ENCODE measurements at places on chromosomes 6 and 20.

GRCh38 chr6:37788259-37788658 lies 31.3 kb upstream of the ZFAND3 start:
- no peak for DNase-seq

DNA sequence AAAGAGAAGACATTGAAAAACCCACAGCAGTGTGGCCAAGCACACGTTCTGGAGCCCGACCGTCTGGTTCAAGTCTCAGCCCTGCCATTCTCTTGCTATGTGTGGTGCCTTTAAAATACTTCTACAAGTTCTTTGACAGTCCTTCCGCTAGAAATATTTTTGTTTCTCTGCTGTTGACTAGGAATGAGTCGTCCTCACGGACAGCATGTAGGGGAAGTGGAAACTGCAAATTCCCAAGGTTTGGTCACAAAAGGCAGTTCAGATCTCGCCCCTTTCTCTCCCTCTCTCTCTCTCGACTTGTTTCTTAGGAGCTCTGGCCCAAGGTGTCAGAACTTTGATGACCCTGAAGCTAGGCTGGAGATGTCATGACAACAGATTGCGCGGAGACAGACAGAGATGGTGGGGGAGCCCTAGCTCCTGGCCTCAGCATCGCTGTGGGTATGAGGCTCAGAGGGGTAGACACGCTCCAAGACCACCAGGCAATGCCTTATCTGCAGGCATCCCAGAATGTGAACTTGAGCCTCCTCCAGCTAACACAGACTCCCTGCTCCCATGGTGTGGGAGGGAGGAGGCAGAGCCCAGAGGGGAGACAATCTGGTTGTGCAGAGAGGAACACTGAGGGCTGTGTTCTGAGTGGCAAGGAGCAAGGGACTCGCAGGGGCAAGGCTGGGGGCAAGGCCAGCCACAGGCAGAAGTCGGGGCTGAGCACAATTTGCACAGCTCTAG lies 368.9 kb upstream of the SULF2 start:
- no peak for DNase-seq

GRCh38 chr20:31667315-31668285 lies 29.9 kb downstream of the COX4I2 start:
- no peak for DNase-seq

- no peak for DNase-seq
These were observed 2.6 kb upstream of the TBX18 start for GRCh38 chr6:84766799-84767525.

GRCh38 chr6:58198301-58198700 lies 880.9 kb downstream of the PRIM2 start:
- DNase-seq, result no peak

GRCh38 chr6:26398555-26398954 lies 3.5 kb upstream of the BTN3A1 start:
- DNase-seq, result no peak

DNA sequence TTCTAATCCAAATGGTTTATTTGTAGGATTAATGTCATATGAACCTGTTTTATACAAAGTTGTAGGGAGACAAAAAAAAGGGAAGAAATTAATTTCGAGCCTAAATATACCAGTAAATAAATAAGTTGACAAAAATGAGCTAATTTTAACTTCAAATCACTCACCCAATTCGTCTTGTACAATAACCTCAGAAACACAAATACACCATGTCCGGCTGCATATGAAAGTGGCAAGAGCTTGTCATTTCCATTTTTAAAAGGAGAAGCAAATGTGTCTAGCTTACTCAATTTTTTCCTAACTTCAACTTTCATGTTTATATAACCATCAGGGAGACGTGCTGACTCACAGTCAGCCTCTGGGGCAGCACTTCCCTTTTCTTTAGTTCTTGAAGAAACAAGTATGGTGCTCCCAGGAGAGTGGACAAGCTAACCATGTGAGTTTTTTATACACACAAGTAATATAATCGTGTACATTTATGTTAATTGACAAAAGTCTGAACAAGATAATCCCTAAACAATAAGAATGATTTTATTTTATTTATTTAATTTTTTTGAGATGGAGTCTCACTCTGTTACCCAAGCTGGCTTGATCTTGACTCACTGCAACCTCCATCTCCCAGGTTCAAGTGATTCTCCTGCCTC lies 55.5 kb upstream of the SGK1 start:
- peak; percentile 39 for DNase-seq

DNA sequence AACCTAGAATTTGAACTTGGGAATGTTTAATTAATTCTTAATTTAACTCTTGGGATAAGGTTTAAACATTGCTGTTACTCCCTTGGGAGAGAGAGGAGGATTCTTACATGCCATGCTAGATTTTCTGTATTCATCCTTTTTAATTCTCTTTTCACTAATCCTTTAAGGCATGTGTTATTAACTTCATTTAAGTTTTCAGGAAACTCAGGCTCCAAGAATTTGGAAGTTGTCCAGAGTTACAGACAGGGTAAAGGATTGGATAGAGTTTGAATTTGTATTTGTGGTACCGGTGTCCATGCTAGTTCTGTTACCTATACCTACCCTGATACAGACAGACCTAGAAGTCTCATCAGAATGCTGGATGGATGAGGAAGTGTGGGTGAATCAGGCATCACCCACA lies 23.7 kb downstream of the DOK5 start:
- no peak for DNase-seq

DNA sequence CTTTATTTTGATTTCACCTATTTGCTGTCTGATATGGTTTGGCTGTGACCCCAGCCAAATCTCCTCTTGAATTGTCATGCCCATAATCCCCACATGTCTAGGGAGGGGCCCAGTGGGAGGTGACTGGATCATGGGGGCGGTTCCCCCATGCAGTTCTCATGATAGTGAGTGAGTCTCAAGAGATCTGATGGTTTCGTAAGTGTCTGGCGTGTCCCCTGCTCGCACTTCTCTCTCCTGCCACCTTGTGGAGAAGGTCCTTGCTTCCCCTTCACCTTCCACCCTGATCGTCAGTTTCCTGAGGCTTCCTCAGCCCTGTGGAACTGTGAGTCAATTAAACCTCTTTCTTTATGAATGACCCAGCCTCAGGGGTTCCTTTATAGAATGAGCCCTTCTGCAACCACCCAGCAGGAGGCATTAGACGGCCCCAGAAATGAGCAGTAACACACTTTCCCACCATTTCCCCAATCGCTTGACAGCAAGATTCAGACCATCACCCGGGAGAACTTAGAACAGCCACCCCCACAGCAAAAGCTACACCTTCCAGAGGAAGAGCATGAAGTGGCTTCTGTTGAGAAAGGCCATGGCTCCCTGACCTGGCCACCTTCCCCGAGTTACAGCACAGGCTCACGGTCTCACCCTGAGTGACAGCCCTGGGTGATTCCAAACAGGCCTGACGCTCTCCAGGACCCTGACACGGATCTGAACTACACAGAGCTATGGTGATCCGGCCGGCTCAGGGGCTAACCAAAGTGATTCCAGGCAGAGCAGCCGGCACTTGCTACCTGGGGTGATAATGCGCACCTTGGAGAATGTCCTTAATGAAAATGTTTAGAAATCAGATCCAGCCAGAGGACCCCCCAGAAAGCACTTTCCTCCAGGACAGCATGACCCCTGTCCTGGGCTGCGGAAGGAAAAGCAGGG lies 131.2 kb upstream of the CDH4 start:
- peak; percentile 37 for DNase-seq

DNA sequence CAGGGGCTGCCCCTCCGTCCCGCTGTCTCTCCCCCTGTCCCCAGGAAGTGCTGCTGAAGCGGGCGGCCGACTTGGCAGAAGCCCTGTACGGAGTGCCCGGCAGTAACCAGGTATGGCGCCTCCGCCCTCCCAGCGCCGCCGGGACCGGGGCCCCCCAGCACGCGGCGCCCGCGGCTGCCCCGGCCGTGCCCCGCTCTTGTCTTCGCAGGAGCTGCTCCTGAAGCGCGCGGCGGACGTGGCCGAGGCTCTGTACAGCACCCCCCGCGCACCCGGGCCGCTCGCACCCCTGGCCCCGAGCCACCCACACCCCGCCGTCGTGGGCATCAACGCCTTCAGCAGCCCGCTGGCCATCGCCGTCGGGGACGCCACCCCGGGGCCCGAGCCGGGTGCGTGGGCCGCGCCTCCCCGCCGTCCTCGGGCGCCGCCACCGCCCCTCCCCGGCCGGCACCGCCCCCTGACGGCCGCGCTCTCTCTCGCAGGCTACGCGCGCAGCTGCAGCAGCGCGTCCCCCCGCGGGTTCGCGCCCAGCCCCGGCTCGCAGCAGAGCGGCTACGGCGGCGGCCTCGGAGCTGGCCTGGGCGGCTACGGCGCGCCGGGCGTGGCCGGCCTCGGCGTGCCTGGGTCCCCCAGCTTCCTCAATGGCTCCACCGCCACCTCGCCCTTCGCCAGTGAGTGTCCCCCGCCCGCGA lies 48.4 kb downstream of the CPXM1 start:
- DNase-seq, result no peak

GRCh38 chr6:112233847-112234246 lies 20.5 kb downstream of the LAMA4 start:
- DNase-seq, result no peak

GRCh38 chr20:14896569-14896968 lies 559.2 kb upstream of the FLRT3 start:
- no peak for DNase-seq

DNA sequence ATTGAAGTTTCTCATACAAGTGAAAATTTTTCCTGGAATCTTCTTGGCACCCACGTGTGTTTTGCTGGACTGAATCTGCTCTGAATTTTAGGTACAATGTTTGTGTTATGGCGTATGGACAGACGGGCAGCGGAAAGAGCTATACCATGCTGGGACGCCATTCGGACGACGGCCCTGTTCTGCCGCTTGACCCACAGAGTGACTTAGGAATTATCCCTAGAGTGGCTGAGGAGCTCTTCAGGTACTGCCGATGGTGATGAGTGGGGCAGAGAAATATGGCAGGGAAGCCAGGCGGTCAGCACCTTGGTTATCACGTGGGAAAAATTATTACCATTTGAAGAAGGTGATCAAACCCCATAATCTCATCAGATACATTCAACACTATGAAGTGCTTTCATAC lies 36.3 kb downstream of the KIF25 start:
- DNase-seq, result no peak

- no peak for DNase-seq
These were observed 12.2 kb upstream of the C6orf132 start for GRCh38 chr6:42154461-42155209.

GRCh38 chr6:129236001-129236517 lies 353.1 kb downstream of the LAMA2 start:
- no peak for DNase-seq

GRCh38 chr6:116087437-116088027 lies 13.1 kb upstream of the NT5DC1 start:
- no peak for DNase-seq

GRCh38 chr6:154901876-154902552 lies 93.1 kb upstream of the TIAM2 start:
- DNase-seq, result no peak

DNA sequence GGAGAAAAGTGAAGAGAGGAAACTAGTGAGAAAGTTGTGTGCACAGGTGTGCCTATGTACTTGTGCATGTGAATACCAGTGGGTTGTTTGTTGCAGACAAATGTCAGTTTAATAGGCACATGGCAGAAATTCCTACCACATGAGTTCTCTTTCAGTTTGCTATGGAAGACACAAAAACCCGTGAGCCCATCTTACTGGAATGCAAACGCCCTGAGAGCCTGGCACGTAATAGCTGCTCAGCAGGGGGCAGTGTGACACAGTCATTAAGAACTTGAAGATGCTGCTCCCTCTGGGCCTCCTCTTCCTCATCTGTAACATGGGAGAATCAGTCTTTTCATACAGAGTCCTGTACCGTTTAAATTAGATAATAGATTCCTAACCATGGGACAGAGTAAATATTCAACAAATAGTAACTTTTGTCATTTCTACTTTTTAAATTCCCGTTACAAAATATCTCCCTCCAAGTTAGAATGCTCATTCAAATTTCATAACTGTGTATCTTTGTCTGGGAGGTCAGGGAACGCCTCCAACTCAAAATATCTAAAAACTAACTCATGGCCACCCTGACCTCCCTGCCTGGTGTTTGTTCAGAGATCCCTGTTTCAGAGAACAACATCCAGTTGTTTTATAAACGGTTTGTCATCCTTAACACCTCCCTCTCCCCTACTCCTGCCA lies 802.9 kb downstream of the MAFB start:
- no peak for DNase-seq

- DNase-seq, result no peak
These were observed 413.4 kb upstream of the SOX4 start for GRCh38 chr6:21180155-21180554.

- no peak for DNase-seq
These were observed 144.6 kb downstream of the ARHGAP18 start for GRCh38 chr6:129565366-129565765.

DNA sequence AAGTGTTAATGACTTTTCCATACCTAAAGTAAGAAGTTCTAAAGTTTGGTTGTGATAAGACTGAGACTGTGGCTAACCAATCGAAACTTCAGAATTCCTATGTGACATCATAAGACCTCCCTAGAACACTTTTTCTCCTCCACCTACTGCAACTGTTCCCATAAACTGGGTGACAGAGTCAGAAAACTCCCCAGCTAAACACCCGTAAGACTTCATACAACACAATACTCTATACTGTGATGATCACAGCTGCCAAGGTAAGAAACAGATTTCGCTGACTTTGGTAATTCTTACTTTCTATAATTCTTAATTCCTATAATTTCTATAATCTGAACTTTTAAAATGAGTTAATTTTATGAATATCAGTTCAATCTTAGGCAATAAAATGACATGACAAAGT lies at the start of gene PLN:
TSS of gene PLN (plus strand) at position 161 of the 400 bp plus-strand sequence. CDS start 10,626 bp downstream, outside the sequence.
- DNase-seq, result no peak

GRCh38 chr6:7590918-7591302 lies 912 bp downstream of the SNRNP48 start:
- peak; percentile 1 for DNase-seq

GRCh38 chr6:34120953-34121675 lies 24.8 kb downstream of the GRM4 start:
- DNase-seq, result no peak

GRCh38 chr6:167398214-167399050 lies 73.5 kb downstream of the TTLL2 start:
- no peak for DNase-seq

GRCh38 chr20:59469267-59470252 lies 134.8 kb upstream of the PHACTR3 start:
- DNase-seq, result no peak

DNA sequence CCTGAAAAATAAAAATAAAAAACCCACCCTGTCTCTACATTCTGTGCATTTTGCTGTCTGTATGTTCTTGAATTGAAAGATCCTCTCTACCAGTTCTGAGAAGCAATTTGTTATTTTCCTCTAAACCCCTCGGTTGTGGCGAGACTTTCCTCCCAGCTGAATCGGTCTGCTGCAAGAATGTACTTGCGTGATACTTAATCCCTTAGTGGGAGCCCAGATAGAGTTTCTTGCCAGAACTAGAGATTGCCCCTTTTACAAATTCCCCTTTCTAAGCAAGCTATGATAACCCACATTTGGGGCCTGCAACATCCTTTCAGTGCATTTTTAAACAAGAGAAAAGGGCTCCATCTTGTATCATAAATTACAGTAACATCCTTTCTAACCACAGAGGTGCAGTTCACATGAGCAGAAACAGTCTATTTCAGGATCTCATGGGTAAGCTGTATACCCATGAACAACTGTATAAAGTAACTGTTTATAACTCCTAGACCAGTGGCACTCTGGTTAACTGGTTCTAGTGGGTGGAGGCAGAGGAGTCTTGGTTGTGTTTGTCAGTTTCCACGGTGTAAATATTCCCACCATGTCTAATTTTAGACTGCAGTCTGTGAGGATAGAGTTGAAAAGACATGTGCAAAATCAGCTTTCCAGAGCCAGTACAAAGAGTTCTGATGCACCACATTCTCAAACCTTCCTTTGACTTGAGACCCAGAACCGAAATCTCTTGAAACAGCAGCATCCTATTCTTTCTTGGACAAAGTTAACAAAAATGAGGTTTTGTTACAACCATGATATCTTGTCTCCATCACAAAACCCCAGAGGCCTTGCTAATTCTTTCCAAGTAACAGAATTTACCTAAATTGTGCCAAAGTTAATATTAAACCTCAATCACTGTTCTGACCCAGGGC lies 113.1 kb upstream of the ZNF217 start:
- DNase-seq, result no peak

All from midbrain (tissue), 1 donor.